ENCODE measurements at places on chromosomes 6 and 20.

DNA sequence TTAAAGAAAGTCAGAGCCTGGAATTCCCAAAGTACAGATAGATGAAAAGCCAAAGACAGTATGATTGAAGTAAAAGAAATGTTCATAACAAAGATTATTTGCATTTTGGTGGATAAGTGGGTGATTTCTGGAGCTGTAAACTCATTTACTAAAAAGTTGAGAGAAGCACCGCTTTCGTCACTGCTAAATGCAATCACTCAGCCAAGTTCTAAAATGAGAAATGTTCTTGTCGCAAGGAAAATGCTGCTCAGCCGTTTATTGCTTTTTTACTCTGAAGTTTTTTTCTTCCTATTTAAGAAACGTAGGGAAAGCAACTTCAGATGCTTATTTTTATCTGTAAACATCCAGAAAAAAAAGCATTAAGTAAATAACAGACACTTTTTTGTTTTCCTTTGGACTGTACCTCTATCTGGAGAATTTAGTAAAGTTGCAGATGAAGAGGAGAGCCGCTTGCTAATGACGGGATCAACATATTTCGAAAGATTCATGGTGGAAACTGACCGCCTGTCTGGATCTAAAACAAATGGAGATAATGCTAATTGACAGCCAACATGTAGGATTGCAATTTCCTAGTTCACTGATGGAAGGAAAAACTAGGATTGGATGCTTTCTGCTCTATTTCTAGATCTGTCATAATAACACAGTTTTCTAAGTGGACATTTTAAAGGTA is 93.8 kb upstream of the BCLAF1 start:
- no peak for DNase-seq

DNA sequence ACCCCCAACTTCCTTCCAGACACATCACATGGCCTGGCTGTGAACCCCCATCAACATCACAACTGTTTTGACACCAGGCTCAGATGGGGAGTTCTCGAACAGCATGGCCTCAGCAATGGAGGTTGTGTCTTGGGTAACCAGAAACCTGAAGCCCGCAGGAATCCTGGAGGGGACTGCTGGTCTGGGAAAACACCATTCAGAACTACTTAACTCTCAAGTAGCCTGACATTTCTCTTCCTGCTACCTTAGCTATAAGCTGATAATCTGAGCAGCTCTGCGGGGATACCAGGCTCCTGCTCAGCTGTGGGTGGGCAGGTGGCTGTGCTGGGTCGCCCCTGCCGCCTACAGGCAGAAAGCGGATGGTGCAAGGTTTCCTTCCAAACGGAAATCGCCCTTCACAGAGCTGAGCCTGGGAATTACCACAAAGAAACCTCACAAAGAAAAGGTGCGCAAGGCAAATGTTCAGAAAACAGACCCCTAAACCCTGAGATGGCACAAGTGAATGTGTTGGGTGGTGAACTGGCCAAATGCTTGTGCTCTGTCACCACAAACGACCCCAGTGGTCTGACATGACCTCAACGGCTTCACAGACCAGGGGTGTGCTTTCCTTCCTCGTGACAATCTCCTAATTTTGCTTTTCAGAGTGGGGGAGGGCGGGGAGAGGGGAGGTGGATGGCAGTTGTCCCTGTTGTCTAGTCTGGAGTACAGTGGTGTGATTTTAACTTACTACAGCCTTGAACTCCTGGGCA is 29.5 kb downstream of the SNX5 start:
- no peak for DNase-seq

GRCh38 chr6:22072949-22073348 is 223.9 kb downstream of the PRL start:
- no peak for DNase-seq

- no peak for DNase-seq
Measured at GRCh38 chr6:137473598-137473997, 20.6 kb downstream of the OLIG3 start.

- no peak for DNase-seq
Measured at GRCh38 chr6:129453073-129453472, 256.9 kb downstream of the ARHGAP18 start.

- DNase-seq = no peak
Measured at GRCh38 chr6:43807228-43808061, 37.4 kb downstream of the VEGFA start.

DNA sequence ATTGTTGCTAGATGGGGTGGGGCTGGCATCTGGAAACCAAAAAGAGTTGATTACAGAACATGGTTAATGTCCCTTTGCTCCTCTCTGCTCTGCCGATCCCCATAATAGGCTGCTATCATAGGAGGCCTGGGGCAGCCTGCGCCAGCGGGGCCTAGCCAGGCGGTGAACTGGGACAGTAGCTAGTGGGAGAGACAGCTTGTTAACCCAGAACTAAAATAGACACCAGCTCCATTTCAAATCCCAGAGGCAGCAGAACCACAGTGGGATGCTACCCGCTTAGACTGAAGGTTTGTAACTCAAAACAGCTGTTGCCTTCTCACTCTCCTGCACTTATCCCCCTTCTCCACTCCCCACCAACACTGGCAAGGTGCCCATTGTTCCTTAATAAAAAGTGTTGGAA is 98.5 kb downstream of the SSR1 start:
- no peak for DNase-seq

GRCh38 chr20:35888657-35889056 is 65.6 kb downstream of the SCAND1 start:
- DNase-seq = no peak

Measured in activated CD8-positive, alpha-beta memory T cell treated with anti-CD3 and anti-CD28 coated beads for 1 hour (primary cell).